ENCODE measurements at places on chromosomes 13 and 19. TPM values are rescaled to one million over a fixed set of nuclear protein-coding genes. Genes with fewer than 3 reads are reported as not detected.

GRCh38 chr13:87198371-87198770 lies 472.8 kb upstream of the SLITRK5 start:
- no peaks in the 10 kb centered on the region for H3K36me3 ChIP-seq
- DNase-seq = no peak
- H3K4me1 ChIP-seq = no peaks in the 10 kb centered on the region

DNA sequence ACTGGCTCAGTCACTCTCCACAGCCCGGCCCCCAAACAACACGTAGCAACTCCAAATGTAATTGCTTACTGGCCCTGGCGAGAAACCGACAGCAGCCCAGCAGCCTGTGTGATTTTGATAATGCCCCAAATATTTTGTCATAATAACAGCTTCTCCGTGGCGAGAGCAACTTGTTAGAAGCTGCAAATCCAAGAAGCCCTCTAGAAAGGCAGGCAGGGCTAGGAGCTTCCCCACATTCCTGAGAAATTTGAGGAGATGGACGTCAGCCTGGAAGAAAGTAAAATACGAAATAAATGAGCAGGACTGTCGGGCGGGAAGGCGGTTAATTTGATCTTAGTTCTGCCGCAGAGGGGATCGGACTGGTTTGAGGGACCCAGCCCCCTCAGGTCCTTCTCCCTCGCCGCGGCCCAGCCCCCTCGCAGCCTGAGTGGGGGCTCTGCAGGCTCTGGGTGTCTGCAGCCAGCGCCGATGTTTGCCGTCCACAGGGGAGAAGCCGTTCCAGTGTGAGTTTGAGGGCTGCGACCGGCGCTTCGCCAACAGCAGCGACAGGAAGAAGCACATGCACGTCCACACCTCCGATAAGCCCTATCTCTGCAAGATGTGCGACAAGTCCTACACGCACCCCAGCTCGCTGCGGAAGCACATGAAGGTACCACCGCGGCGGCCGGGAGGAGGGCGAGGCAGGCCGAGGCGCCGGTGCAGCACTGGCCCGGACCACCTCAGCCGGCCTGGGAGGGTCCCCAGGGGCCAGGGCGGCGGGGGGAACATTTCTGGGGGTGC lies 3.1 kb downstream of the ZIC2 start:
- H3K4me1 ChIP-seq = peaks cover 14% of the 10 kb centered on the region
- no peak for DNase-seq

- no peak for DNase-seq
- no peak overlapping the region for H3K27ac ChIP-seq
- no peaks in the 10 kb centered on the region for H3K36me3 ChIP-seq
- peaks cover 1% of the 10 kb centered on the region for H3K4me1 ChIP-seq
These were observed 210.0 kb downstream of the IRS2 start for GRCh38 chr13:109576331-109576813.

The ELANE gene
- not detected for total RNA-seq

The ATP8A2 gene
- 0.67 TPM for total RNA-seq
